NCI-H1694 (cell line): ENCODE measurements at places on chromosomes 4 and X.
A peak's percentile ranks its signal among the peaks of the same experiment; 100 is the strongest.

DNA sequence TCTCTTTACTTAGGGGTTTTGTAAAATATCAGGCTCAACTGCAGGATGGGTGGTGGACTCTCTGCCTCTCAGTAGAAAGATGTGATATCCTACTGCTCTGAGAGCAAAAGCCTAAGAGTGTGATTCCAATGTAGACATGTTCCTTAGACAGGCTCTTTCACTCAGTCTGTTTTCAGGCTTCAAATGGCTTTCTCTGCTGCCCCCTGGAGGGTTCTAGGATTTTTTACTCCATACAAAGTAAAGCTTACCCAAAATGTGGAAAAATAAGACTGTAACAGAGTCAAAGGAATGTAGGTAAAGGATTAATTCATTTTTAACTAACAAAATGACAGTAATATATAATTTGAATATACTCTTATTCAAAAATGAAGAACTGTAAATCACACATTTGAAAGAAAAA lies 32.1 kb downstream of the ZGRF1 start:
- peak; percentile 61 for DNase-seq

GRCh38 chr4:86950831-86951525 lies 16.2 kb downstream of the AFF1 start:
- DNase-seq: no peak

- no peak for DNase-seq
Measured at GRCh38 chr4:114773339-114773738, 174.7 kb downstream of the UGT8 start.

GRCh38 chr4:86359944-86360478 lies at the start of gene MAPK10:
TSS of gene MAPK10 (minus strand) at chr4:86360053.
- peak; percentile 81 for DNase-seq

GRCh38 chr4:83267830-83268475 lies 16.6 kb downstream of the COQ2 start:
- DNase-seq: no peak
